CD4-positive, alpha-beta T cell treated with Interleukin-21 for 1 hour (primary cell): ENCODE measurements at places on chromosomes 16 and 17.
A peak's percentile ranks its signal among the peaks of the same experiment; 100 is the strongest.

DNA sequence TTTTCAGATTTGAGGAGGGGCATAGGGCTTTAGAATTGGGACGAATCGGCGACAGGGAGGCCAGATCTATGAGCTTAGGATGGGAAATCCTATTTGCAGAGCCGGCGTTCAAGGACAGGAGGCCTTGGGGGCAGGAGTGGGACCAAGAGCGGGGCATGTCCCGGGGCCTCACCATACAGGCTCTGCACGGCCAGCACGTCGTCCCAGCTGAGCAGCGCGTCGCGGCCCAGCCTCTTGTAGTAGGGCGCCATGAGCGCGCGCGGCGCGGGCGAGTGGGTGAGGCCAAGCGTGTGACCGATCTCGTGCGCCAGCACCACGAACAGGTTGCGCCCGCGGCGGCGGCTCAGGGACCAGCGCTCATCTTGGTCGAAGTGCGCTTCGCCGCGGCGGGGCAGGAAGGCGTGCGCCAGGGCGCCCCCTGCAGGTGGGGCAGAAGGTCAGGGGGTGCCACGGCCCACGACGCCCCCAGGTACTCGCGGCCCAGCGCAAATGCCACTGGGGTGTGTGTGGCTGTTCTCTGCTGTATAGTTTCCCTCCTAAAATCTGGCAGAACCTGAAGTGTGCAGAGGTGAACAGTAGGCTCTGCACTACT is 9.3 kb downstream of the C17orf50 start:
- DNase-seq, result no peak

DNA sequence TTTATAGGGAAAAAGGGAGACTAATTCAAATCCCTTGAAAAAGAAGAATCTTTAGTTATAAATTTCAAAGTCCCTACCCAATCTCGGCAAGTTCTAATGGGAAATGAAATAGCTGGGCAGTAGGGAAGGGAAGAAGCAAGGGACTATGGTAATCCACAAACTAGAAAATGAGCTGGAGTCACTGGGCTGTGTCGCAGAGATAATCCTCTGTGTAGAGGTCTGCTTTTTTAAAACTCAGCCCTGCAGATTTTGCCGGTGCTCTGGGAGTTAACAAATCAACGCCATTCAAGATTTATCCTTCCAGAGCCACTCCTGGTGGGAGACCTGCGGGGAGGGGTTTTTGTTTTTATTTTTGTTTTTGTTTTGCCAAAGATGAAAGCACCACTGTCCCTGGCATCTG is 20.8 kb downstream of the SNX11 start:
- no peak for DNase-seq

DNA sequence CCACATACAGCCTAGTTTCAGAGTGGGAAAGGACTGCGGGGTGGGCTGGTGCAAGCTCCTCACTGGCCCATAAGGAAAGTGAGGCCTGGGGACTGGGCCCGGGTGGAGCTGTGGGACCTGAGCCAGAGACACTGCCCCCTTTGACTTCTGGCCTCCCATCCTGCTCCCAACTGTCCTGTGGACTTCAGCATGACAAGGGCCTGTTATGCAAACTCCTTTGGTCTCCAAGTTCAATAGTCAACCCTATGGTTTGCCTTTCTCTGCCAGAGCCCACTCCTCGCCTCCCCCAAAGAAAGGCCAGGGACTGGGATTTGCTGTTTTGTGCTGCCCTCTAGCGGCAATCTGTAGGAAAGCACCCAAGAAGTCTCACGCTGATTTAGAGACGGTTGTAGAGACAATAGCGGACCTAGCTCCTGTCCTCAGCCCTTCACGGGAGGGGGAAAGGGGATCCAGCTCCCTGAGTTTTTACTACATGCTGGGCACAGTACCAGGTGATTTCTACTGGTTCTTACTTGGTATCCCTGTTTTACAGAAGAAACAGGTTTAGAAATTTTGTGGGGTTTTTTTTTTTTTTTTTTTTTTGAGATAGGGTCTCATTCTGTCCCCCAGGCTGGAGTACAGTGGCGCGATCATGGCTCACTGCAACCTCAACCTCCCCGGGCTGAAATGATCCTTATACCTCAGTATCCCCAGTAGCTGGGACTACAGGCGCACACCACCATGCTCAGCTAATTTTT is 1.2 kb upstream of the TLCD3B start:
- peak; percentile 77 for DNase-seq

DNA sequence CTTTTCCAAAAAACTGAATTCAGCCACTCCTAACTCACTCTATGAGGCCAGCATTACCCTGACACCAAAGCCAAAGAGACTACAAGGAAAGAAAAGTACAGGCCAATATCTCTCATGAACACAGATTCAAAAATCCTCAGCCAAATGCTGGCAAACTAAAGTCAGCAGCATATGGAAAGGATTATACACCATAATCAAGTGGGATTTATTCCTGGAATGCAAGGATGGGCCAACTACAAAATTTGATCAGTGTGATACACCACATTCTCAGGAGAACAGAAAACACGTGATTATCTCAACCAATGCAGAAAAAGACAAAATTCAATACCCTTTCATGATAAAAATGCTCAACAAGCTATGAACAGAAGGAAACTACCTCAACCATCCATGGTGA is 7.7 kb upstream of the AATK start:
- no peak for DNase-seq

GRCh38 chr16:67419931-67420330 is 3.7 kb upstream of the ZDHHC1 start:
- no peak for DNase-seq

DNA sequence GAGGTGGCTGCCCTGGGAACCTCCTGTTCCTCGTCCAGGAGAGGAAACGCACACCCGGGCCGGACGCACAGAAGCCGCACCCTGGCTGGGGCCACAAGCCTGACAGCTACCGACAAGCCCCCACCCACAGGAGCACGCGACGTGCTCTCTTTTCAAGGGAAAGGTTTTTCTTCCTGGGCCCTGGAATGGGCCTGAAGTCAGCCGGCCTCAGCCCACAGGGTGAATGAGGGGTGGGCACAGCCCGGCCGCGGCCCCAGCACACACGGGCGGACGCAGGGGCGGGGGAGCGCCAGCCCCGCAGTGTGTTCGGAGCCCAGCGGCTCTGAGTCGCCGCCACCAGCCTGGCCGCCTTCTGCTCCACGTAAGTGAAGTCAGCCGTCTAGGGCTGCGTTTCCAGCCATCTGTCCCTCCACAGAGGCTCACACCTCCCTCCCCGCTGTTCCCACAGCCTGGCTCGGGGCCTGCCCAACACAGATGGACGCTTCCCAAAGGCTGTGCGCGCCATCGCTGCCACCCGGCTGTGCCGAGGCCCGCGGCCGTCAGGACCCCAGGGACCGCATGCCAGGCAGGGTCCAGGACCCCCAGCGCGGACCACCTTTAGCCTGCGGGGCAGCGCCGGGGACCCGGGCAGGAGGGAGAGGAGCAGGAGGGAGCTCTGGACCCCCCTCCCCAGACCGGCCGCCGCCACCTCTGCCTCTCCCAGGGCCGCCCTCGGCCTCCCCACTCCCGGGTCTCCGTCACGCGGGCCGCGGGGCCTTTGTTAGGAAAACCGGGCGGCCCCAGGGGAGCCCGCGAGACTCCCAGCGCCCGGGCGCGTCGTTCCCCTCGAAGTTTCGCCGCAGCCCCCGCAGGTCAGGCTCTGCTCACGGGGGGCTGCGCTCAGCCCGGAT is 36.8 kb downstream of the CBFA2T3 start:
- peak; percentile 2 for DNase-seq
